ENCODE measurements at places on chromosomes 3 and 15.

GRCh38 chr3:170480111-170480510 is 61.4 kb downstream of the CLDN11 start:
- DNase-seq = no peak

- DNase-seq = no peak
Measured at GRCh38 chr15:47516972-47517371, 200.3 kb upstream of the SEMA6D start.

DNA sequence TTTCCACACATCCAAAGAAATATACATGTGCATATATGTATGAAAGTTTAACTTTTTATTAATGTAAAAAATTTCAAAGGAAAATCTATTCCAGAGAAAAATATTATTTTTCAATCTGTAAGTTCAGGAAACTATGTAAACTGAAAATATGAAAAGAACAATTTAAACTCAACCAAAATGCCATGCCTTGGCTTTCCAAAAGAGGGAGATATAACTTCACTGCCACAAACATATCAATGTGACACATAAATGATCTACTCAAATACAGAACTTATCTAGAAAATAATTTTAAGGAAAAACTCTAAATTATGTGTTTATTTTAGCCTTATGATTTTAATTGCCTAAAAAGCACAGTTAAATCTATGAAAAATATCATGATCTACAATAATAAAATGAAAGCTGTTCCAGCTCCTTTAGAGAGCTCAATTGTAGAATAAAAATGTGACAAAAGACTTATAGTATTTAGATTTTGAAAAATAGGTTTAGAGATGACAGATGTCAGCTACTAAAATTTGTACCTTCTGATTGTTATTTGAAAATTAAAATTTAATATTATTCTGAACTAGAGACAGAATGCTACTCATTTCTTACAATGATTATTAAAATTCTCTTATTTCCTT is 94.8 kb downstream of the GBE1 start:
- peak; percentile 9 for DNase-seq

DNA sequence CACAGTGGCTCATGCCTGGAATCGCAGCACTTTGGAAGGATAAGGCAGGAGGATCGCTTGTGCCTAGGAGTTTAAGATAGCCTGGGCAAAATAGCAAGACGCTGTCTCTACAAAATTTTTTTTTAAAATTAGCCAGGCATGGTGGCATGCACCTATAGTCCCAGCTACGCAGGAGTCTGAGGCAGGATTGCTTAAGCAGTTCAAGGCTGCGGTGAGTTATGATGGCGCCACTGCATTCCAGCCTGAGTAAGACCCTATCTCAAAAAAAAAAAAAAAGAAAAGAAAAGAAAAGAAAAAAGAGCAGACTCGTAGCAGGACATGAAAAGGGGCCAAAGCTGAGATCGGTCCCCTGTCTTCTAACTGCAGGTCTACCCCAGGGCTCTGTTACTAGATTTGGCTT is 18.9 kb downstream of the SRGAP3 start:
- DNase-seq = peak; percentile 53

DNA sequence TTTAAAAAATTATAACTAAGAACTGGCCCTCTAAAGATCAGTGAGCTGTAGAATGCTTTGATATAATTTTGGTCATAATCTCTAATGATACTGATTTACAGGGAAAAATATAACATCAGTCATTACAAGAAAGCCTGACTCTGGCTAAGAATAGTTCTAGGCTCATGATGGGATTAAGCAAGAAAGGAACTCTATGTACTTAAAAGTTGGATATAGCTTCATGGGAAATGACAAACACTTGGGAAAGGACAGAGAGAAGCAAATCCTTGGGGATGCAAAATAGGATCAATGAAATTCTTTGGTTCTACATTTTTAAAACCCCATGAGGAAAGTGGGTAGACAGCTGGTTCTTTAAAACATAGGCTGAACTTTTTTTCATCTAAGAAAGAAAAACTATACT is 472.7 kb upstream of the NR2F2 start:
- no peak for DNase-seq

GRCh38 chr3:116140100-116140689 is 305.1 kb downstream of the LSAMP start:
- DNase-seq = peak; percentile 48

DNA sequence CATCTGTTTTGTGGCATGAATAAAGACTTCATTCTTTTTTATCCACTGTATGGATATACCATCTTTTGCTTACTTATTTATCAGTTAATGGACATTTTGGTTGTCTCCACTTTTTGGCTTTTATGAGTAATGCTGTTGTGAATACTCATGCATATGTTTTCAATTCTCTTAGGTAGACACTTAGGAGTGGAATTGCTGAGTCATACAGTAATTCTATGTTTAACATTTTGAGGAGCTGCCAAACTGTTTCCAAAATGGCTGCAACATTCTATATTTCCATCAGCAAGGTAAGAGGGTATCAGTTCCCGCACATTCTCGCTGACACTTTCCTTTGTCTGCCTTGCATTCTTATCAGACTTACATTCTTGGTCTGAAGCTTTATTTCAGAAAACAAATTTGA is 191.1 kb downstream of the WNT5A start:
- DNase-seq = peak; percentile 40
